T-cell (primary cell): ENCODE measurements at places on chromosomes 6 and 20. TPM values are rescaled to one million over a fixed set of nuclear protein-coding genes. Genes with fewer than 3 reads are reported as not detected.

Gene PTK6
- total RNA-seq, result 0.47 TPM

Gene COL20A1
- total RNA-seq, result 0.23 TPM

Gene ENPP1
- 0.18 TPM for total RNA-seq

Gene SRSF12
- total RNA-seq, result not detected

Gene PRDM13
- total RNA-seq, result not detected

Gene ENPP5
- total RNA-seq, result 1.7 TPM

Gene CTAGE9
- total RNA-seq, result not detected

Gene EDN3
- 0.32 TPM for total RNA-seq

Gene SLC12A5
- total RNA-seq, result not detected

Gene SYTL3
- 35.5 TPM for total RNA-seq

Gene TP53TG5
- total RNA-seq, result not detected

Gene SLC24A3
- total RNA-seq, result 0.25 TPM
